Fibroblast of skin of left biceps (primary cell): ENCODE measurements at places on chromosomes 2 and 18.

DNA sequence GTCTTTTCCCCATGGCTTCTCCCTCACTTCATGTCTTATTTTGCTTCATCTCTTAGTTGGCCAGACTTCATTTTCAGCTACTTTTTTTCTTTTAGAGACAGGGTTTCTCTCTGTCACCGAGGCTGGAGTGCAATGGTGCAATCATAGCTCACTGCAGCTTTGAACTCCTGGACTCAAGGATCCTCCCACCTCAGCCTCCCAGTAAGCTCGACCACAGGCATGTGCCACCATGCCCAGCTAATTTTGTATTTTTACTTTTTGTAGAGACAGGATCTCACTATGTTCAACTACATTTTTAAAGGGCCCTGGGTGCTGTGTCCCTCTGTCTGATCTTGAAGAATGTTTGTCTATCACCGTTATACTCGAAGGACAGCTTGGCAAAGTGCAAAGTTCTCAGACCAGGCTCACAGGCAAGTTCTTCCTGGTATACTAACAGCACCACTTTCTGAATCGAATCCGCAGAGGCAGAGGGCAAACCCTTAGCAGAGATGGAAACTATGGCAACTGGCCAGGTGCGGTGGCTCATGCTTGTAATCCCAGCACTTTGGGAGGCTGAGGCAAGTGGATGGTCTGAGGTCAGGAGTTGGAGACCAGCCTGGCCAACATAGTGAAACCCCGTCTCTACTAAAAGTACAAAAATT is 60.9 kb downstream of the SOWAHC start:
- no peak for DNase-seq

DNA sequence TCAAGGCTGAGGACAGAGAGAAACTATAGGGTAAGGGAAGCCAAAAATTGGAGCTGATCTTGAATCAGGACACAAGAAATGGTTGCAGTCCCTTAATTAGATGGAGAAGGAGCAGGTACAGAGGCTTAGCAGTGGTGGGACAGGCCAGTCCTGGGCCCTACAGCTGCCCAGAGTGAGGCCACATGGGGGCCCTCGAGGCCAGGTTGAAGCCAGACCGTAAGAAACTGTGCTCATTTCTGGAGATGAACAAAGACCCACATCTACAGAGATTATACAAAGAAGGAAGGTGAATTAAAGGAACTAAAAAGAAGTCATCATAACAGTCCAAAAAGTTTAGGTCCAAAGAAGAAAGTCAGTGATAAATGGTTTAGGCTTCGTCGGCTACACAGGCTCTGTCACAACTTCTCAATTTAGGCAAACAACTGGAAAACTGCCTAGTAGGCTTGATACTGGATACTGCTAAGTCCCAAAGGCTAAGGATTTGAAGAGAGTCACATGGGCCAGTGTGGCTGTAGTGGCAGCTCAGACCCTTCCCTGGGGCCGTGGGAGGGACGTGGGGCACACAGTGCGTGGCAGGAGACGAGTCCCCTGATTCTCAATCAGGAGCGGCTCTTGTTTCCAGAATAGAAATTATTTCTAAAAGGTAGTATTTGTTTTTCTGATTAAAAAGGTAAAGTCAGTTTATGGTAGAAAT is 50.4 kb upstream of the CNGA3 start:
- DNase-seq: no peak

DNA sequence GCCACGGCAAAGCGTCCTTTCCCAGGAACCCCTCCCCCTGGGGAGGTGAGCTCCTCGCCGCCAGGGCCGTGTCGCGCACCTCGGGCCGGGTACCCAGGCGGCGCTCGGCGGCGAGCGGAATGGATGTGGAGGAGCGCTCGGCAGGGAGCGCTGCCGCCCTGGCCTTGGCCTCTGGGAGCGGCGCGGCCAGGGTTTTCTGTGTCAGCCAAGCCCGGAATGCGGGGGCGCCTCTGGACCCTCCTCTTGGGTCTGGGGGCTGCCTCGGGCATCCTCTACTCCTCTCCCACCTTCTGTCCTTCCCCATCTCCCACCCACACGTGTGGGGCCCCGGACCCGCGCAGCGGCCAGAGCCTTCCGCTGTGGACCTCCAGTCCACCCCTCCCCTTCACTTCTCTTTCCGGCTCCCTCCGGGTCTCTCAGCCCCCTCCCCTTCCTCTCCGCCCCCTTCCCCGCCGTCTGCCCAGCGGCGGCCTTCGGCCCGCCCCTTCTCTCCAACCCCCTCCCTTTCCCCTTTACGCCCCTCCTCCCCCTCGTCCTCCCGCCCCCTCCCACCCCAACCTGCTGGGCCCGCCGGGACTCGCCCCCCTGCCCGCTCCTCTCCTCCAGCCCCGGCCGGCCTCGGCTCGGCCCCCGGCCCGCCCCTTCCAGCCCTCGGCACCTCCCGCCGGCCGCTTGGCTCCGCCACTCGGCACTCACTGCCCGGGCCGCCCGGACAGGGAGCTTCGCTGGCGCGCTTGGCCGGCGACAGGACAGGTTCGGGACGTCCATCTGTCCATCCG is at the start of gene MERTK:
MERTK (plus strand) TSS at position 684 of the 779 bp plus-strand sequence. CDS start 129 bp downstream, outside the sequence.
- DNase-seq: no peak

GRCh38 chr2:216994353-216994854 is 134.5 kb upstream of the TNP1 start:
- DNase-seq: no peak

DNA sequence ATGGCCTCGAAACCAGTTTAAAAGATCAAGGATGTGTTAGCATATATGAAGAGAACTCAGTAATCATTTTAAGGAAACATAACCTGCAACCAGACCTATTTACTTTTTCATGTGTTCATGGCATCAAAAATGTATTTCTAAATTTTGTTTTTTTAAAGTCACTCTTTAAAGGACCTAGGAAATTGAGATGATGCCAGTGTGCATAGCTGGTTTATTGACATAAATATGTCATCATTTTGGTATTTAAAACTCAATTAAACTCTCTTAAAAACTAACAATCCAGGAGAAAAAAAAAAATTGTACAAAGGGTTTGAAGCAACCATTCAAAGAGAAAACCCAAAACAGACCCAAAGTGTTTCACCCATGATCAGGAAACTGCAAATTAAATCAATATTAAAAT is 198.9 kb upstream of the RND3 start:
- no peak for DNase-seq

DNA sequence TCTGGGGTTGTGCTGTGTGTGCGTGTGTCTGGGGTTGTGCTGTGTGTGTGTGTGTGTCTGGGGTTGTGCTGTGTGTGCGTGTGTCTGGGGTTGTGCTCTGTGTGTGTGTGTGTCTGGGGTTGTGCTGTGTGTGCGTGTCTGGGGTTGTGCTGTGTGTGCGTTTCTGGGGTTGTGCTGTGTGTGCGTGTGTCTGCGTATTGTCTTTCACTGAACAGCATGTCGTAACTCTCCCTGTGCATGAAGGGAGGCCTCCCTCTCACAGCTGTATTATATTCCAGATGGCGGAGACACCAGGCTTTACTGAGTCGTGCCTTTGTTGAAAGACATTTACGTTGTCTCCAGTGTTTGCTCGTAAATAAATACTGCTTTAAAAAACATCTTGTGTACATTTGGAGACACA is 5.9 kb downstream of the ACKR3 start:
- DNase-seq: no peak

- no peak for DNase-seq
Observed at GRCh38 chr2:139969323-139969722, 1189.1 kb upstream of the NXPH2 start.

- no peak for DNase-seq
Observed at GRCh38 chr18:3074087-3074486, 61.1 kb upstream of the LPIN2 start.

DNA sequence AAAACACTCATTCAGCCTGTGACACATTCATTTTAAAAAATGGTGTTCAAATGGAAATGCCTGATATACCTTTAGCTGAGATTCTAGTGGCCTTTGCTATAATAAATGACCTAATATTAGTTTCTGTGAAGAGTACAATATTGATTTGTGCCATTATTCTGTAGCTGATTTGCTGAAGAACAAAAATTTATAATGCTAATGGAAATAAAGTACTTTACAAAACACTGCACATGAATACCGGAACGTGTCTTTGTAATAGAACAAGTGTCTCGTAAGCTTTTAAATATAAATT is 138.7 kb downstream of the WDR7 start:
- DNase-seq: no peak

- DNase-seq: no peak
Observed at GRCh38 chr2:10454505-10454904, 6.4 kb upstream of the ODC1 start.
